ENCODE measurements at places on chromosomes 13 and 19.
A peak's percentile ranks its signal among the peaks of the same experiment; 100 is the strongest.

DNA sequence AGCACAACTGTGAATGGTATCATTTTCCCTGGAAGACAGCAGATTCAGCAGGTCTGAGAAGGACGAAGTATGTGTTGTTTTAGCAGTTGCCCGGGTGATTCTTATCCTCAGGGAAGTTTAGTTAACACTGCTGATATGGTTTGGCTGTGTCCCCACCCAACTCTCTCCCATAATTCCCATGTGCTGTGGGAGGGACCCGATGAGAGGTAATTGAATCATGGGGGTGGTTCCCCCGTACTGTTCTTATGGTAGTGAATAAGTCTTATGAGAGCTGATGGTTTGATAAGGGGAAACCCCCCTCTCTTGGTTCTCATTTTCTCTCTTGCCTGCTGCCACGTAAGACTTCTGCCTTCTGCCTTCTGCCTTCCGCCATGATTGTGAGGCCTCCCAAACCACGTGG is 81.0 kb upstream of the UBAC2 start:
- peak; percentile 6 for DNase-seq

- DNase-seq = no peak
Observed at GRCh38 chr19:49574206-49574755, 6.1 kb downstream of the NOSIP start.

DNA sequence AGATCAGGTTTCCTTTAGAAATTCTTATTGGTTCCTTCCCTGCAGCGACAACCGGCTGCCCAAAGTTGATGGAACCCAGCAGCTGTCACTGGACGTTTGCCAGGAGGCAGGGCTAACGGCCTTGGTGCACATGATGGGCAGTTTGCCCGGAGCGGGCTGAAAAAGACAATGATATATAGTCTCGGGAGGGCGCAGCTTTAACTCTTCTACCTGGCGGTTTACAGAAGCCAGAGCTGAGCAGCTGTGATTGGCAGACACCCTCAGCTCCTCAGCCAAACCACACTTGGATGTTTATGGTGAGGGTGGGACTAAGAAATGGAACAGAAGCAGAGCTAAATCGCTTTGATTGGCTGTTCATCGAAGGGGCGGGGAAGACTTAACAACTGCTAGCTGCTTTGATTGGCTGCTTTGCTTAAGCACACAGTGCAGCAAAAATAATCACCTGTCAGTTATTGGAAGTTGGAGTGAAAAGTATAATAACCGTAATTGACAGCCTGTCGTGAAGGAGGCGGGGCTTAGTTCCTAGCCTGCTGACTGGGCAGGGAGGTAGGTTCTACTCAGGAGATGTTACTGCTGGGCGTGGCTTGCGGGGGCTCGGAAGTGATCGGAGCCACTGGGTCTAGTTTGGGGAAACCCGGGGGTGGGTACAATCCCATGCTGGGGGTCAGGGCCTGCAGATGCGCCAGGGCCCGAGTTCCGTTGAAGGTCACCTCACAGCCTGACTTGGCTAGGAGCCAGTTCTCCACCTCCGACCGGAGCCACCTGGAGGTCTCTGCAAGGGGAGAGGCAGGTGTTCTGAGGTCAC is 7.5 kb downstream of the EMP3 start:
- DNase-seq = peak; percentile 78

- no peak for DNase-seq
Observed at GRCh38 chr13:43579321-43579720, 207.5 kb downstream of the ENOX1 start.

- no peak for DNase-seq
Observed at GRCh38 chr13:52892925-52893324, 44.5 kb upstream of the PCDH8 start.

DNA sequence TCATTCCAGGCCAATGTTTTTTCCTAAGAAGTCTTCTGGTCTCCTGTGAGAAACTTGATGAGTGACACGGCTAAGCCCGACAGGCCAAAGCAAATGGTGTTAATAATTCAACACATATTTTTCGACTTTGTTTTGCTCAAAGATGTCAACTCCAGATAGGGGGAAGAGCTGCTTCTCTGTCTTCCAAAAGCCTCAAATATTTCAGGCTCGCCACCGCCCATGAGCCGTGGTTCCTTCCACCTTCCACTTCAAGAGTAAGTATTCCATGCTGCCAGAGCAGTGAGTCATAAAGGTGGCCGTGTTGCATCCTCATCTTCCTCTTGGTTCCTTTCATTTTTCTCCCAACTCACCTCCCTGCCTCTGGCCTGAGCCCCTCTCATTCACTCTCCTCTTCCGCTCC is 272.6 kb downstream of the EFNB2 start:
- no peak for DNase-seq

DNA sequence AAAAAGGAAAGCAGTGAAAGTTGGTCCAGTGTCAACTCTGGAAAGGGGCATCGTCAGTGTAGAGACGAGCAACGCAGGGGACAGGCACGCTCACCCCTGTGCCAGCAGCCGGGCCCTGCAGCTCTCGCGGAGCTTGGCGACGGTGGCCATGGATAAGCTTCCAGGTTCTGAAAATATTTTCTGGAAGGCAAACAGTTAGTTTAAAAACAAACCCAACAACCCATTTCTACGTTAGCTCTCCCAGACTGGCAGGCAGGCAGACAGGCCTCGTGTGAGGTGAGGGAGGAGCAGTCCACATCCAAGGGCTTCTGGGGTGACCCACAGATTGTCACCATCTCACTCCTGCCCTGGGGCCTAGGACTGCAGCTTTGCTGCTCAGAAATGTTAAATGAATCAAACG is 27.4 kb downstream of the LAMP1 start:
- DNase-seq = no peak

GRCh38 chr19:28292822-28293500 is 920.0 kb downstream of the UQCRFS1 start:
- DNase-seq = no peak

DNA sequence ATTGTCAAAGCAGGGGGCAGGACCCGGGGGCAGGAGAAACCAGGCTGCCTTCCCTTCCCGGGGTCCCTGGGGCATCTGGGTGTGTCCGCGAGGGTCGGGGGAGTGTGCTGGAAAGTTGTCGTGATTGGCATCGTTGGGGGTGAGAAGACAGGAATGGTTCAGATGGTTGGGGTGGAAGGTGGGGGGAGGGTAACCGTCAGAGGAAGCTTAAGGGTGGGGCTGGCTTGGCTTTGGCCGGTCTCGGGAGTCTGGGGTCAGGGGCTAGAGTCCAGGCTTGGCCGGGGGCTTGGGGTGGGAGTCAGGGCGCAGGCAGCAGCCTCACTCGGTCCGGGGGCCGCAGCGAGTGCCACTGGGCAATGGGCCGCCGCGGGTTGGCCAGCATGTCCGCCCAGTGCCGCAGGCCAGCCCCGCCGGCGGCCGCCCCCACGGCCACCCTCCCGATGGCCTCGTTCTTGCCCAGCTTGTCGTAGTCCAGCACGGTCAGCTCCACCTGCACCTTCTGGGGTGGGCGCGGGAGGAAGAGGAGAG is 6.8 kb upstream of the DNAAF3 start:
- no peak for DNase-seq

- DNase-seq = no peak
Observed at GRCh38 chr13:113864273-113864890, 506 bp upstream of the GAS6 start.

DNA sequence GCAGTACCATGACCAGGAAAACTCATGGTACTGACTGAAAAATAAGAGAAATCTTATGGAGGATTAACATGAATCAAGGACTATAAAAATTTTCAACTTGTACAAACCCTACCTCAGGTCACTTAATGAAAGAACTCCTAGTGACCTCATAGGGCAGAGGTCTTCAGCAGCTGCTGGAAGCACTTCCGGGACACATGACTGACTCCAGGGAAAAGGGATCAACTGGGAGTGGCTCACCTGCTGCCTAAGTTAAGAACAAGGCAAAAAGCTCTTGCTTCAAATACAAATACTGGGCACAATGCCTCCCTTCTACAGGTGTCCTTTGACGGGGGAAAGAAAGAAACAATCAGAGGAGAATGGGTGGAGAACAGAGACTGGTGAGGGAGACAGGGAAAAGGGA is 18.6 kb downstream of the DOCK9 start:
- no peak for DNase-seq

DNA sequence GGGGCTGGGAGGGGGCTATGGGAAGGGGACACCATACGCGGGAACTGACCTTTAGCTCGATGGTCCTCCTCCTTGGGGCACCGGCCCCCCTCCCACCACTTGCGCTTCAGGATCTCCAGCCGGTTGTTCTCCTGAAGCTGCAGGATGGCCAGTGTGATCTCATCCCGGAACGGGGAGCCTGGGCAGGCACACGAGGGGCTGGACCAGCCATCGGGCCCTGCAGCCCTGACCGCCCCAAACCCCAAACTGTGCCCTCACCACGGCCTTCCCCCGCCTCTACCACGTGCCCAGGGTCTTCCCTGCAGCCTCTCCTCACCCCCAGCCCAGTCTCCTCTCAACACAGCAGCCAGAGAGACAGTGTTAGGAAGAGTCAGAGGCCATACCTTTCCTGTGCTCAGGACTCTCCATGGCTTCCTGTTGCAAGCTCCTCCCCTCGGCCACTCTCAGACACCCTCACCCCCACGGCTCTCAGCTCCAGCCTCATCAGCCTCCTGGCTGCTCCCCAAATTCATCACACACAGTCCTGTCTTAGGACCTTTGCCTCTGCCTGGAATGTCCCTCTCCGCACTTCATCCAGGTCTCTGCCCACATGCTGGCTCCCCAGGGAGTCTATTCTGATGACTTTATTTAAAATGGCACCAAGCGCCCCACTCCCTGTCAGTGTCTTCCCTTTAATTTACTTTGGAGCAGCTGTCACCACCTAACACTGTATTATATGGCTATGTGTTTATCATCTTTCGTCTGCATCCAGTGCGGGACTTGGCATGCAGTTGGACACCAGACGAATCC is 9.7 kb upstream of the ATP1A3 start:
- no peak for DNase-seq

GRCh38 chr19:5268801-5269200 is 71.8 kb downstream of the PTPRS start:
- DNase-seq = no peak

DNA sequence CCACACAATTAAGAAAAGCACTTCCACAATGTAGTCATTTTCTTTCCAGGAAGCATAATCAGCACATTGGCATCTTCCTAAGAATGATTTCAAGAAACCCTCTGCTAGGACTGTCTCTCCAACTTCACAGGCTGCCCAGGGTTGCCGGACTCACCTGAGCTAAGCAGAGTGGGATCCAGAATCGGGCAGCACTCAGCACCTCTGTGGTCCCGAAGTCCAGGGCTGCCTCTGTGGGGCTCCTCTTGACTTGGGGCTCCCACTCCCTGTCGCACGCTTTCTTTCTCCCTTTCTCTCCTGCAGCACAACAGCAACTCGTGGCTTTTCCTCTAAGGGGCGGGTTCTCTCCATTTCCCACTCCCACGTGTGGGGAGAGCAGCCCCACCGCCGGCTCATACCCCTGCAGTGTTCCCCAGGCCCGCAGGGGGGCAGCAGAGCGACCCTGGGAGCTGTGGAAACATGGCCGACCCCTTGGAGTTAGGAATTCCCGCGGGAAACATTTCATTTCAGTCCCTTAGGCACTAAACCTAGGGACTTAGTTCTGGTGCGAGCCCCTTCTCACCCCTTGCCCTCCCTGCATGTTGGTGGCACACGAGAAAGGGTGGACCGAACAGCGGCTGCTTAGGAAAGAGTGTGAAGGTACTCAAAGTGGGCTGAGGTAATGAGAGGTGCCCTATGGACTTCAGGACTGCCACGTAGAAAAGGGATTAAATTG is at the start of gene TMEM272:
TMEM272 (minus strand) TSS at position 316 of the 712 bp plus-strand sequence. CDS start 6,647 bp downstream, outside the sequence.
- peak; percentile 46 for DNase-seq

GRCh38 chr19:10416380-10417257 is 3.7 kb upstream of the PDE4A start:
- DNase-seq = peak; percentile 88

- no peak for DNase-seq
Observed at GRCh38 chr19:17041976-17042375, 15.4 kb upstream of the CPAMD8 start.

DNA sequence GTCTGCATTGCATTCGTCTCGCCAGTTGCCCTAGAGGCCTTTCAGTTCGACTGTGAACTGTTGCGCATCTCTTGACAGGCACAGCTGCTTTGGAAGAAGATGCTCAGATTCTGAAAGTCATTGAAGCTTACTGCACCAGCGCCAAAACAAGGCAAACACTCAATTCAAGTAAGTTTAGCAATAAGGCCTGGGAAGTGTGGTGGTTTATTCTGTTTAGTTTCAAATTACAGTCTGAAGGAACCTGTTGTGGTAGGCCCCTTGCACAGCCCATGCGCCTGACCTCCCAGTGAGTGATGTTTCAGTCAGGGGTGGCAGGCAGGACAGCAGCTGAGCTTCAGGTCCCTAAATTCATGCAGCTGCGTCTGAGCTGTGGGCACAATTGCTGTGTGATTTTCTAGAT is 32.2 kb upstream of the TEX29 start:
- DNase-seq = no peak

GRCh38 chr13:19266979-19267378 is 85.4 kb upstream of the TUBA3C start:
- DNase-seq = no peak

DNA sequence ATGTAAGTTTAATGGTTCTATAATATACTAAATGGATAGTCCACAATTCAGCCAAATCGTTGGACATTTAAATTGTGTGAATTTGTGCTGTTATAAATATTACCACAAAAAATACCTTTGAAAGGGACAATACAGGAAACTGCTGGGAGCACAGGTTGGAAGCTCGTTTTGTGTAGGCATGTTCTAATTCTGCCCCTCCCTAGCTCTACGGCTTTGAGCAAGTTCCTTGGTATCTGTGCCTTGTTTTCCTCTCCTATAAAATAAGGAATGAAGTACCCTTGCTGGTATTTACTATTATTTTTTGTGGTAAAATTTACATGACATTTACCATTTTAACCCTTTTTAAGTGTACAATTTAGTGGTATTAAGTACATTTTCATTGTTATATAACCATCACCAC is 102.6 kb upstream of the SLC7A1 start:
- no peak for DNase-seq

- no peak for DNase-seq
Observed at GRCh38 chr13:93577105-93577504, 350.5 kb downstream of the GPC6 start.

DNA sequence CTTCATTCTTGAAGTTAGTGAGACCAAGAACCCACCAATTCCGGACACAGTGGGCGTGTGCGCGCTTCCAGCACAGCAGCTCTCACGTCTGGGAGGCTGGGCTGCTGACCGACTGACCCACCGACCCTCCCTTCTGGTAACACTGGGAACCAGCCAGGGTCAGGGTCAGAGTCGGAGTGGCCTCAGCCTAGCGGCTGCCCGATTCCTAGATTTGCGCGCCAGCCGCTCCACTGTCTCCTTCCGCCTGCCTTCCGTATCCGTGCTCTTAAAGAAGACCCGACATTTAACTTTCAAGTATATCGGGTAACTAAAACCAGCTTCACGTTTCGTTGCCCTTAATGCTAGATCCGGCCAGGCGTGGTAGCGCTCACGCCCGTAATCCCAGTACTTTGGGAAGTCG is 41.1 kb downstream of the SERP2 start:
- DNase-seq = no peak

DNA sequence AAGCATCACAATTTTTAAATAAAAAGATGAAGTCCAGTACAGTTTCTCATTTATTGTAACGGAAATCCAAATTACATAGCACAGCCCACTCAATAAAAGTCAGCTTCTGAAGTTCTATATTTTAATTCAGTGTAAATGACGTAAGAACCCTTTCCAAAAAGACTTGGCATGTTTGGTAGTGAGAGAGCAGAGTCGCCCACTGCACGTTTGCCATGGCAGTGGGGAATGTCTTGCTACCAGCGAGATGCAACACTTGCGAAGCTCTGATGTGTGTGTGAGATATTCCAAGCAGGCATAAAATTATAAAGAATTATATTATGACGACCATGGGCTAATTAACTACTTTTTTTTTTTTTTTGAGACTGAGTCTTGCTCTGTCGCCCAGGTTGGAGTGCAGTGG is 190.1 kb downstream of the SLC7A1 start:
- DNase-seq = no peak

- peak; percentile 47 for DNase-seq
Observed at GRCh38 chr19:49890349-49891311, 6.1 kb downstream of the IL4I1 start.
